SIG-M5 (cell line): ENCODE measurements at places on chromosomes 7 and 10.

GRCh38 chr7:108613949-108614381 lies 44.3 kb downstream of the DNAJB9 start:
- DNase-seq = no peak

- DNase-seq = no peak
These were observed 343.3 kb upstream of the AKR1E2 start for GRCh38 chr10:4482659-4483058.

GRCh38 chr7:102122026-102122425 lies 164.6 kb upstream of the SH2B2 start:
- DNase-seq = peak; percentile 30

GRCh38 chr10:104505521-104506042 lies 135.5 kb upstream of the SORCS3 start:
- DNase-seq = no peak

DNA sequence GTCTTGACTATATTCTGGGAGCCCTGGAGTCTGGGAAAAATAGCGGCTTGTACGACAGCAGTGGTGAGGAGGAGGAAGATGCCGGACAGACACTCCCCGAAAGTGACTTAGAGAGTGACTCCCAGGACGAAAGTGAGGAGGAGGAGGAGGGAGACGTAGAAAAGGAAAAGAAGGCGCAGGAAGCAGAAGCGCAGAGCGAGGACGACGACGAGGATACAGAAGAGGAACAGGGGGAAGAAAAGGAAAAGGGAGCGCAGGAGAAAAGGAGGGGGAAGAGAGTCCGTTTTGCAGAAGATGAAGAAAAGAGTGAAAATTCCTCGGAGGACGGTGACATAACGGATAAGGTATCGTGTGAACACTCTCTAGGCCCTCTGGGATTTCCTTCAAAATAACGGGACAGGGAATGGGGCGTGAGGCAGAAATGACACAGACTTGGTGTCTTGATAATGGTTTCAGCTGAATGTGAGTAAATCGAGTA lies 908 bp downstream of the NOM1 start:
- no peak for DNase-seq

GRCh38 chr7:38554586-38554985 lies 76.6 kb downstream of the AMPH start:
- DNase-seq = no peak

DNA sequence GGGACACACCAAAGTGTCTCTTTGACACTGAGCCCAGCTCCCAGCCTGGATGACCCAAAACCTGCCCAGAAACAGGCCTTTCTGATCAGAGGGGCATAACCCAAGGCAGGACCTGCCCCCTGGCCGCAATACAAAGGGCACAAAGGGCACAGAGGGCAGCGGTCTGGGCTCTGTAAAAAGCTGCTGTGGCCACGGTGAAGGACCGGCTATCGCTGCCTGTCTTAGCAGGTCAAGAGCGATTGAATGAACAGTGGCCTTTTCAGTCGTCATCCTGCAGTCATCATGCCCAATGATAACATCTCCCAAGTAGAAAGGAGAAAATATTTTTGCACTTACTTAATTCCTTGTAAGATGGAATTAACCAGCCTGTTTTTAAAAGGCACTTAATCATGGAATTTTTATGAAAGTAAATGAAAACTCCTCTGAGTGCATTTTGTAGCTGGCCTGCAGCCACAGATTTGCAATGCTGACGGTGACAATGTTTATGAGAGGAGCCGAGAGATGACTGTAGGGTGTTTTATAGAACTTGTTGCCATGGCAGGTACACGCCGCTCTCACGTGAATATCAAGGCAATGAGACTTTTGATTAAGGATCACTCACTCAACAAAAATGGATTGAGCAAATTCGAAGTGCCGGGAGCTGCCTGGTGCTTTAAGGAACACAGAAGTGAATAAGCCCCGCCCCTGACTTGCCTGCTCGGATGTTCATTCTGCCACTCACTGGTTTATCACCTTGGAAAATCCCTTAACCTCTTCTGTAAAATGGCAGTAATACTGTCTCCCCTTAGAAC lies 47.3 kb upstream of the BHLHA15 start:
- no peak for DNase-seq

DNA sequence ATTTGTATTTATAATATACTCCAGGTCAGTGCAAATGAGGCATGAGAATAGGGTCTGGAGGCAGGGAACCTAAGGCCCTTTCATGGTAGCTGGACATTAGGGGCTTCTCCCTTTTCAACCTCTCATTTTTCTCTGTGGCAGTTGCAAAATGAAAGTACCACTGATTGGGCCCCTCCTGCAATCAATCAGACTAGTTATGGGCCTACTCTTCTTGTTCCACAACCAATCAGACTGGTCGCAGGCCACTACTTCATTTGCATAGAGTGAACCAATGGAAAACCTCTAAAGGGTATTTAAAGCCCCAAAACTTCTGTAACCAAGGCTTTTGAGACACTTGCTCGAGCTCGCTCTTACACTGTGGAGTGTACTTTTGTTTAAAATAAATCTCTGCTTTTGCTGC lies 10.0 kb upstream of the PRPS1L1 start:
- no peak for DNase-seq

DNA sequence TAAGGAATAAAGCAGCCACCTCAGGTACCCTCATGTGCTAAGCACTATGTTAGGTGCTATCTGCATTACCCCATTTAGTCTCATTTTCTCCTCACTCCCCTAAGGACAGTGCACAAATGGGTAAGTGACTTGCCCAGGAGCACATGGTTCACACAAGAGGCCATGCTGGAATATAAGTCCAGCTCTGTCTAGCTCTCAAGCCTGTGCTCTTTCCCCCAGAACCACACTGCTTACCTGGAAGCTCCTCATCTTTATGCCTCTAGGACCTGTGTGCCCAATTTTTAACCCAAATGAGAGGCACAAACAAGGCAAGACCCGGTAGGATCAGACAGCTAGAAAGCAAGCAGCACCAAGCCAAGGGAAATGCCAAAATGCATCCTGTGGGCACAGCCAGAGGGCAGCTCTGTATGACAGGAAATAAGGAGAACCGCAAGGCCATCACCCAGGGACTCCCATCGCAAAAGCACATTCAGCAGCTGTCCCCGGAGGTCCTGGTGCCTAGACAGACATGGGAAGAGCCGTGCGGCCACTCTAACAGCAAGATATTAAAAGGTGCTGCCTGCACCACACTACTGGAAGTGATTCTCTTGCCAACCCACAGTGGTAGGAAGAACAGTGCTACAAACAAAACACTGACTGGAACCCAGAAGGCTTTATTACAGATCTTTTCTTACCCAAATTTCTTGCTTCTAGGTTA lies 88.1 kb downstream of the GSAP start:
- DNase-seq = no peak

GRCh38 chr10:3625959-3626751 lies 158.9 kb downstream of the KLF6 start:
- DNase-seq = no peak

DNA sequence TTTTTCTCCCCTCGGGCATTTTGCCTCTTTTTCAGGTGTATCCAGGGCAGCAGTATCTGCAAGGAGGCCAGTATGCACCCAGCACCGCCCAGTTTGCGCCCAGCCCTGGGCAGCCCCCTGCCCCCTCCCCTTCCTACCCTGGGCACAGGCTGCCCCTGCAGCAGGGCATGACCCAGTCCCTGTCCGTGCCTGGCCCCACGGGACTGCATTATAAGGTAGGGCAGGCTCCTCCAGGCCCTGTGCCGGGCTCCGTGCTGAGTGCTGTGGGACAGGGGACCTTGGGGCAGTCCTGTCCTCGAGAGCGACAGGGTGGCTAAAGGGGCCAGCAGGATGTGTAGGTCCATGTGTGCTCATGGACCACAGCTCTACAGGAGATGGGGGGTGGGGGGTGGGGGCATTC lies 10.6 kb downstream of the ZMIZ2 start:
- DNase-seq = no peak

DNA sequence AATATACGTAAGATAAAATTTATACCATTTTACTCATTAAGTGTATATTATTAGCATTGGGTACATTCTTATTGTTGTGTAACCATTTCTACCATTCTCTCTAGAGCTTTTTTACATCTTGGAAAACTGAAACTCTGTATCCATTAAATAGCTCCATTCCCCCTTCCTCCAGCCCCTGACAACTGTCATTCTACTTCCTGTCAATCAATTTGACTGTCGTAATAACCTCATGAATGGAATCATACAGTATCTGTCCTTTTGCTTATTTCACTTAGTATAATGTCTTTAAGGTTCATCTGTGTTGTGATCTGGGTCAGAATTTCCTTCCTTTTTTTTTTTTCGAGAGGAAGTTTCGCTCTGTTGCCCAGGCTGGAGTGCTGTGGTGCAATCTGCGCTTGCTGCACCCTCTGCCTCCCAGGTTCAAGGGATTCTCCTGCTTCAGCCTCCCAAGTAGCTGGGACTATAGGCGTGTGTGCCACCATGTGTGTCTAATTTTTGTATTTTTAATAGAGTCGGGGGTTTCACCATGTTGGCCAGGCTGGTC lies 15.6 kb downstream of the ZRANB1 start:
- DNase-seq = no peak

- no peak for DNase-seq
These were observed 715.0 kb upstream of the NRP1 start for GRCh38 chr10:34049469-34049868.

GRCh38 chr7:96837593-96837992 lies 127.9 kb upstream of the SEM1 start:
- DNase-seq = peak; percentile 69

- DNase-seq = no peak
These were observed 38.5 kb downstream of the CABCOCO1 start for GRCh38 chr10:61701055-61701705.

- no peak for DNase-seq
These were observed 612.1 kb upstream of the FZD8 start for GRCh38 chr10:36254199-36254598.

DNA sequence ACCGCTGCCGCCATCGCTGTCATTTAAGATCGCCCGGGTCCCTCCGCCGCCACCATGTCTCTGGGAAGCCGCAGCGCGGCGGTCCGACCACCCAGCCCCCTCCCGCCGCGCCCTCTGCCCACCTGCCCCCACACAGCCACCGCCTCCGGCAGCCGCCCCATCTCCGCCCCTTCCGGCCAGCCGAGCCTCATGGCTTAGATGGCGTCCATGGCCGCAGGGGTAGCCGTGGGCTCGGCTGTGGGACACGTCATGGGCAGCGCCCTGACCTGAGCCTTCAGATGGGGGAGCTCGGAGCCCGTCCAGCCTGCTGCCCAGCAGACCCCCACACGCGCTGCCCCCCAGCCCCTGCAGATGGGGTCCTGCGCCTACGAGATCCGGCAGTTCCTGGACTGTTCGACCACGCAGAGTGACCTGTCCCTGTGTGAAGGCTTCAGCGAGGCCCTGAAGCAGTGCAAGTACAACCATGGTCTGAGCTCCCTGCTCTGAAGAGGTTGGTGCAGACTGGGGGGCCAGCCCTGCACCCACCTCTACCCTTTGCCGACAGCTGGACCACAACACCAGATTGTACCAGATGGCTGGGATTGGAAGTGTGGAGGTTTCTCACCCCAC lies 38.0 kb upstream of the TARP start:
- no peak for DNase-seq

GRCh38 chr7:90709501-90710465 lies 113.7 kb downstream of the CDK14 start:
- DNase-seq = no peak

DNA sequence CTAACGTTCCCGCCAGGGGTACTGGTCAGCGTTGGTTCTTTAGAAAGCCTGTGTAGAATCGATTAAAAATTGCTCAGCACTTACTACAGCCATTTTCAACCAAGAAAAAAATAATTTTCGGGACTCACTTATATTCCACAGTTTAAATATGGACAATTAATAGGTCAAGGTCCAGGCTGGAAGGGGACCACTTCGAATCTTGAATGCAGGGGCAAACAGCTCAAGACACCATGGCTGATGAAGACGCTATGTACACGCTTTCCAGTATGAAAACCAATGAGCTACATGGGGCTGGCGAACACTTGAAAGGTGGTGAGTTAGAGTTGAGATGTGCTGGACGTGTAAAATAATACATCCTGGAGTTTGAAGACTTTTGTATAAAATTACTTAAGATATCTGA lies 87.2 kb downstream of the PRKCQ start:
- DNase-seq = no peak

DNA sequence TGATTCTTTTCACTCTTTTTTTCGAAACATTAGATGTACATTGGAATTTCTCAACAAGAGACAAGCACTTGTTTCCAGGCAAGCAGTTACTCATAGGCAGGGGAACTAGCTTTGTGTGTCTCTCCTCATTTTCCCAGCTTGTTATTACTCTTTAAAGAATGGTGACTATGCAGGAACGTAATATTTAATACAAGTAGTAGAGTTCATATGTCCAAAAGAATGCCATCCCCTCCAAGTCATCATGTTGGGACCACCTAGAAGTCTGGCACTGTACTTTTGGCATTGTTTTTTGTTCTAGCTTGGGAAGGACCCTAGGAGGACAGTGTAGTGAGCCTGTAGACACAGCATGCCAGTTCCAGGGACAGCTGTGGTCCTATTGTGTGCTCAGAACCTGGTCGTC lies 650.7 kb downstream of the INHBA start:
- DNase-seq = no peak

DNA sequence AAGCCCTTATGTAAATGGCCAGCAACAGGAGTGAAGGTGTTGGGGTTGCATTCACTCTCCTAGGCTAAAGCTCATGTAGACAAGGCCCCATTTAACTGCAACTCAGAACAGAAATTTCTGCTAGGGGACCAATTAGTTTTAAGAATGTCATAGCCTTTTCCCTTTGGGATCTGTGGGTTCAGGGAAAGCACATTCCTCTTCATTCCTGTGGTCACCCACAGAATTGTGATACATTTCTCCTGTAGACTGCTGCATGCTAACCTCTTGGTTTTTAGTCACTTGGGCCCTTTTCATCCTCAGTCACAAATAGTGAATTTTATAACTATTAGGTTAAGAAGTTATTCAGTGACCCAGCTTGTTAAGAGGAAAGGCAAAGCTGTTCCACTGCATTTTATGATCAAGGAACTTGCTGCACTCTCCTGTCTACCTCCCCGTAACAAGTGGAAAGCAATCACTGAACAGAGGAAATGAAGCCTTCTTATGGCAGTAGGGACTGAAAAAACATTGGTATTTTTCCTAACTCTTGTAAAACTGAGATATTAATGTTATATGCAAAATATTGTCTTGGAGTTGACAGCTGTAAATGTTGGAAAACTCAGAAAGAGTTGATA lies 124.9 kb downstream of the SND1 start:
- no peak for DNase-seq

GRCh38 chr10:69362471-69362954 lies 54.2 kb downstream of the TACR2 start:
- DNase-seq = no peak

DNA sequence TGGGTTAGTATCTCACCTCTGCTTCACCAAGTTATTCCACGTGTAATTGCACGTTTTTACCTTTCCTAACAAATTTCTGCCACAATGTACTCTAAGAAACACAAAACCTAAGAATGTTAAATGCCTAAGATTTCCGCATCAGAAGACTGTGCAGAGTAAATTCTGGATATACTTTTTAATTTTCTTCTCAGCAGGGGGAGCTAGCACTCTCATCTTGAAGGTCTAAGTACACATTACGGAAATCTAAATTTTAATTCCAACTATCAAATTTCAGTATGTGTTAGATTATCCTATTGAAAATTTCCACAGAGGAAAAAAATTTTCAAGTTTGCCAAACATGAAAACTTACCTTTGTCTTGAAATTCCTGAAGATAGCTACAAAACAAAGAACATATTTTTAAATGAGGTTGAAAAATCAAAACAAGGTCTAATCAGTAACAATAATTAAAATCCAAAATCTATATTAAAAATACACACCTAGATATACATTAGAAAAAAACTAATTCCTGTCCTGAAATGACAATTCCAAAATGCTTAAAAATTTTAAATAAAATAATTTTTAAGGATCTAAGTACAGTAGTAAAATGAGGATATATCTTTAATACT lies 10.5 kb downstream of the SKAP2 start:
- DNase-seq = no peak
